ENCODE measurements at places on chromosomes 2 and 18.

DNA sequence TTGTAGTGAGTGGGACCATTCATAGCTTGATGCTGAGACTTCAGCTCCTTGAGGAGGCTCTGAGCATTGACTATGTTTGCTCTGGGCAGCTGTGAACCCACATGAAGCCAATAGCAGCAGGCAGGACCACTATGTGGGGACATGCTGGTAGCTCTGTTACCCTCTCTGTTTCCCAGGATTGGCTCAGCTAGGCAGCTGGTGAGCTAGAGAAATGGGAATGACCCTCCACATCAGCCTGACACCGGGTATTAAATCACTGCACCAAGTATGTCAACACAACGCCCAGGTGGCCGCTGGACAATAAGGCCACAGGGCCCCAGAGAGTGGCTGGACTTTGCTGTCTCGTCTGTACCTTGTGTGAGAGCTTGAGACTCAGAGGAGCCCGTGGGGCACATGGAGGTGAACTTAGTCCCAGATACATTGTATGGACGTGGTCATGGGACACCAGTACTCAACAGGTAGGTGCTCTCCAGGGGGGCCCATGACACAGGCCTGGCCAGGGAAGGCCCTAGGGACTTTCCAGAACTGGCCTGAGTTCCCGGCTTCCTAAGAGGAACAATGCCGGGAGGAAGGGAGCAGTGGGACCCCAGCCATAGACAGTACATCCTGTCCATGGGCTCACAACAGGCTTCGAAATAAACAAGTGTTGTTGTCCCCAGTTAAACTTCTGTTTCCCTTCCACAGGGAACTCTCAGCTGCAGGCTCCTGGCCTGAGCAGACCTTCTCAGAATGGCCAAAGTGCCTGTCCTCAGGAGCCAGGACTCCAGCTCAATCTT lies 35.2 kb downstream of the HS1BP3 start:
- DNase-seq: no peak

- DNase-seq: no peak
These were observed 159.2 kb downstream of the BCL2 start for GRCh38 chr18:63160172-63160995.

DNA sequence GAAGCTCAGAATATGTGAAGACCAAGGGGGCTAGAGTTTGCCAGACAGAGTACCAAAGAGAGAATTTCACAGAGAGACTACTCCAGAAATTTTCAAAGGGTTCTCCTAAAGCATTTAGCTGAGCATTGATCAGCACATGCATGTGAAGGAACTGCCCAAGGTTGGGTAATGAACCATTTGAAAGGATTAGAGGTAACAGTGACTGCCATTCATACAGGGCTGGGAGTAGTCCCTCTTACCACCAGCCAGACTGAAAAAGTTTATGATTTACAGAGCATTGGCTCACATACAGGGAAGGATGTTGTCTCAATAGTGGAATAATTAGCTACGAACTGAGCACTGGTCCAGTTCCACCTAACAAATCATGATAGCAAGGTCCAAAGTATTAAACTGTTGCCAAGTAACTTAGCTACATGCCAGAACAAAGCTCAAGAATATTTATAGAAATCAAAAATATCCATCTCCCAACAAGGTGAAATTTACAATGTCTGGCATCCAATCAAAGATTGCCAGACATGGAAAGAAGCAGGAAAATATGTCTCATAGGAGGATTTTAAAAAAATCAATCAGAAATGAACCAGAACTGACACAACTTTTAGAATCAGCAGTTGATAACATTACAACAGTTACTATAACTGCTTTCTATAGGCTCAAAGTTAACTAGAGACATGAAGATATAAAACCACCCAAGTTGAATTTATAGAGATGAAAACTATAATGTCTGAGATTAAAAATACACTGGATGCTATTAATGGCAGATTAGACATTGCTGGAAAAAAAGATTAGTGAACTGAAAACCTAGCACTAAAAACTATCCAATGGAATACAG lies 25.7 kb upstream of the RNF103 start:
- no peak for DNase-seq

DNA sequence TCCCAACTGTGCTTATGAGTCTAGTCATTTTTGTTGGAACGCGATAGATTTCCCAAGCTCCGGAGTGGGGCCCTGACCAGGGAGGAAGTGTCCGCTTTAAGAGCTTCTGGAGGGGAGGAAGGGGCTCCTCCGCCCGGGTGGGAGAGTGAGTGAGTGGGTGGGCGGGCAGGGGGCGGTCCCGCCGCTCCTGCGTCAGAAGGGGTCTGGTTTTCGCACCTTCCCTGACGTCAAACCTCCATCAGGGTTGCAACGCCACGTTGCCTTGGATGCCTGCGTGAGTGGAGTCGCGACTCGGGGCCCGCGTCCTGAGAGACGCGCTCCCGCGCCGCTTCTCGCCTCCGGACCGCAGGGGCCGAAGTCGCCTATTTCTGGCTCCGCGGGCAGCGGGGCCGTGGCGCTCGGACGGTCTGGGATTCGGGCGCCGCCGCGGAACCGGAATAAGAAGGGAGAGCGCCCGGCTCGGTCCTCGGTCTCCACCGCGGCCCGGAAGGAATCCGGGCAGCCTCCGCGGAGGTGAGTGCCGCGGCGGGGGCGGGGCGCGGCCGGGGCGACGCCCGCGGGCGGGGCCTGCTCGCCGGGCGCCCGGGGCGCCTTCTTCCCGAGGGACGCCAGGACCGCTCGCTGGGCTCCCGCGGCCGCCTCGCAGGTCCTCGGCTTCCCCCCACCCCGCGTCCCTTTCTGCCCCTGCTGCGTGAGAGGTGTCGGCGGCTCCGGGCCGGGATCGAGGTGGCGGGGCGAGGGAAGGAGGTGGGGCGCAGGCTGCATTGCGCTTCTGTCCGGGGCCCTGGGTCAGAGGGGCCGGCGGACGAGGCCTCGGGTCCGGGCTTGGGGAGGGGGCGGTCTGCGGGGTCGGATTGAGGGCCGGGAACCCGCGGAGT lies at the start of gene ZDBF2:
Gene ZDBF2 (plus strand): TSS at position 230 of the 878 bp plus-strand sequence. CDS start 7,187 bp downstream, outside the sequence.
- DNase-seq: peak; percentile 44

DNA sequence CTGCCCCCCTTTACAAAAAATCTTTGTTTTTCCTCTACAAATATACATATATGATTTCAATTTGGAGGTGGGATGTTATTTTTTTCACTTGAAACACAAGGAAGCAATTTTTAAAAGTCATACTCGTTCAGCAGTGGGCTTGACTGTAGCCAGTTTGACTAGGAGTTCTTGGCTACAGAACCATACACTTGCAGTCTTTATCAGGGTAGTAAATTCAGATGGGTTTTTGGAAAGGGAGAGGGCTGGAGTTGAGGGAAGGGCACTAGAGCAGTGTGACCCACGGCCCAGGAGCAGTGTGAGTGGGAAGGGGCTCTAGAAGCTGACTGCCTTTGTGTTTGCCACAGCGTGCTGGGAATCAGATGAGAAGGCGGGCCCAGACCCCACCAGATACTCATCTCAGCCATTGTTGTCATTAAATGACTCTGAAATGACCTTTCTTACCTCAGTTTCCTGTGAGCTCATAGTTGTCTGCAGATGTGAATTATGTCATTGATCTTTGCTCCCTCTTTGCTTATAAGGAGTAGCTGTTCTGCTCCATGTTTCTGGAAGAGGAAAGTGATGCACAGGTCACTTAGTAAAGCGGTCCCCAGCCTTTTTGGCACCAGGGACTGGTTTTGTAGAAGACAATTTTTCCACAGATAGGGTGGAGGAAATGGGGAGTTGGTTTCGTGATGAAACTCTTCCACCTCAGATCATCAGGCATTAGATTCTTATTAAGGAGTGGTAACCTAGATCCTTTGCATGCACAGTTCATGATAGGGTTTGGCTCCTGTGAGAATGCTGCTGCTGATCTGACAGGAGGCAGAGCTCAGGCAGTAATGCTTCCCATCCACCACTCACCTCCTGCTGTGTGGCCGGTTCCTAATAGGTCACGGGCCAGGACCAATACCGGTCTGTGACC lies 116.8 kb downstream of the SPTBN1 start:
- DNase-seq: no peak

DNA sequence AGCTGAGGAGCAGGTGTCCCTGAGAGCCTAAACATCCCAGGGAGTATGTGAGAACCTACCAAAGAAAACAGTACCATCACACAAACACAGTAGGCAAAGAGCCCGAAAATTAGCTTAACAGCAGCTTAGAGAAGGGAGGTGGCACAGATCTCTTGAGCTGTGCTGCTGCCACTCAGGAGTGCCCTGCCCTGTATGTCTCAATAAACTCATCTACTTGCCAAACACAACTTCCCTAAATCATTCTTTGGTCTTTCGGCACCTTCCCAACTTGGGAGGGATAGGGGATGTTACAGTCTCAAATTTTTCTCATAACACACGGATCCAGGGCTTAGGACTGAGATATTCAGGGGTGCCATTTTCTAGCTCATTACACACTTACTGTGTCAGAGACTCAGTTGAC lies 45.3 kb upstream of the C1D start:
- no peak for DNase-seq

DNA sequence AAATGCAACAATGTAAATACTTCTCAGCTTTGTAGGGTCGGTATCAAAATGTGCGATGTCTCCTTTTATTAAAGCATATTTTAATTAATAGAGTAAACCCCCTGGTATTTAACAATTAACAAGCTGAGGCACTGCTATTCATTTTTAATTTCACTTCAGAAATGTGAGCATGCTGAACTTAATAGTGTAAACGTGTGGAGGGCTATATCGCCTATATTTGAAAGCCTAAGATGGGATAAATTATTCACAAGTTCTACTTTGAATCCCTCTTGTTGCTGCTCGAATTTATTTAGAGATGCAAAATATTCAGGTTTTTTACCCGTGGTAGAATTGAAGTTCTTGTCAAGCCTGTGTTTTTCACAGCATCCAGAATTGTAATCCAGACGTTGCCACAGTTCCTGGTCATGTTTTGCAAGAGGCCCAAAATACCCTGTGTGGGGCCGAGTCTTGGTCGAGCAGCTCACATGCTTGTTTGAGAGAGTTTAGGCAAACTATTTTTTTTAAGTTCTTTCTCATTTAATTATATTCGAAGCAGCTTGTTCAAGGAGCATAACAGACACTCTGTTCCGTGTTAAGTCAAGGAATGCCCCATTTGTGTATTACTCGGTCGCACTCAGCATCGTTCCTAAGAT lies 2.5 kb downstream of the SALL3 start:
- DNase-seq: no peak

GRCh38 chr18:48238206-48238605 lies 171.0 kb downstream of the ZBTB7C start:
- no peak for DNase-seq

- DNase-seq: no peak
These were observed 1.1 kb downstream of the SPEG start for GRCh38 chr2:219435701-219436100.

- no peak for DNase-seq
These were observed 139.5 kb downstream of the HDAC4 start for GRCh38 chr2:239261356-239261755.

DNA sequence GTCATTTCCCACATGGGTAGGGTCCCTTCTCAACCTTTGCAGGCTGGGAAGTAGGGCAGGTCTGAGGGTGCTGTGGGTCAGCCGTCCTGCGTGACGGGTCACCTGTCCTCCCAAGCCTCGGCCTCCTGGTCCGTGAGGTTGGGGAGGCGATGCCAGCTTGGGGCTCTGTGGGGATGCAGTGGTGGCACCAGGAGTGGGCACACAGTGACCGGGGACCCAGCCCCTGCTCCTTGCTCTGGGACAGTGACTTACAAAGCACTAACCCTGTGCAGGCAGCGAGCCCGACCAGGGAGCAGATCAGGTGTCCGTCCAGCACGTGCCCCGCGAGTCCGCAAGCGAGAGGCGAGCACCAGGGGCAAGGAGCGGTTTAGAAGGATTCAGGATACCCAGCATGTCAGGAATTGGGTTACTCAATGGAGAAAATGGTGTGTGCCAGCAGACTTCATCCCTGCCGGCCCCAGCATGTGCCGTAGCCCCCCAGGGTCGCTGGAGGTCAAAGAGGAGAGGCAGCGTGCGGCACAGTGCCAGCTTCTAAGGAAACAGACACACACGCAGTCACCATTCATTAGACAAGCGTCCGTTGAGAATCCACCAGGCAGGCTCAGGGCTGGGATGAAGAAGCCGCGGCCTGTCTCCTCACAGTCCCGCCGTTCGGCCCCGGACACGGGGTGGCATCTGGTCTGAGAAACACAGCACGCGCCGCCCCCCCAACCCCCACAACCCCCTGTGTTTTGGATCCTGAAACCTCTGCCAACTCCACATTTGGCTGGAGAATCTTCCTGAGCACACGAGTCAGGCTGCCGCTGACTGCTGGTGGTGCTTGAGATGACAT lies 11.7 kb downstream of the COLEC11 start:
- DNase-seq: no peak

DNA sequence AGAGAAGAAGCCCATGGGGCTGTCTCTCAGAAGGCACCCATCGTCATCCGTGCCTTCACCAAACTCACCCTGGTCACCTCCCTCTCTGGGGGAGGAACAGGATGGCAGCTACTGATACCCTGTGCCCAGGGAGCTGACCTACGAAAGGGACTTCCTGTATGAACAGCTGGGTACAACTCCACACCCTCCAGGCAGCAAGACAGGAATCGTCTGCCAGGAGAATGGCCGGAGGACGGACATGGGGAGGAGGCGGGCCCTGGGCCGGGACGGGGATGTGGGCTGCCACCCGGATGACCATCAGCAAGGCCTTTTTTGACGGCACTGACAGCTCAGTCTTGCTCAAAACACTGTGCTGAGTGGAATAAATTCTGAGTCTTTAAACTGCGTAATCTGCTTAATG lies 243.6 kb downstream of the HDAC4 start:
- no peak for DNase-seq

DNA sequence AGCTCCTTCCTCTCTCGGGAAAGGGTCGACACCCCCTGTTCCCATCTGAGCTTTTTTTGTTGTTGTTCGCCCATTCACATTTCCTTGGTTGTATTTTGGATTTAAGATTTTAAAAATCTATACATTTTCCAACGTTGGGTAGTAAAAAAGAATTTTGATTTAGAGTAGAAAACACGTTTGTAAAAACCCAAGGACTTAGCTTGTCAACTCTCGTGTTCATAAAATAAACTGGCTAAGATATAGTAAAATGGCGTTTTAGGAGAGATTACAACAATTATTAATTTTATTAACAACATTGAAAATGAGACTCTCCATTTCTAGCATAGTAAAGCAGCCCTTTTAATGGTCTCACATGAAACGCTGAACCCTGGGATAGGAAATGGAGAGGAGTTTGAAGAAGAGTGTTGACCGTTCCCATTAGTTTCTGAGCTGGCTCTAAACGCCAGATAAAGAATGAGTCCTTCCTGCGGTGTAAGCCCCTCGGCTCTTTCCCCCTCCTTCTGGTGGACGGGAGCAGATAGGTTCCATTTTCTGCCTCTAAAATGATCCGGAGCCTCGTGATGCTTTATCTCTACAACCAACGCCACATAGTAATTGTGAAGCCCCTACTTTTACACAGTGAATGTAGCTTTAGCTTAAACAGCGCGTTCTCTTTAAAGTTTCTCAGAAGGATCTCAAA lies 24.0 kb upstream of the ZNF516 start:
- no peak for DNase-seq

DNA sequence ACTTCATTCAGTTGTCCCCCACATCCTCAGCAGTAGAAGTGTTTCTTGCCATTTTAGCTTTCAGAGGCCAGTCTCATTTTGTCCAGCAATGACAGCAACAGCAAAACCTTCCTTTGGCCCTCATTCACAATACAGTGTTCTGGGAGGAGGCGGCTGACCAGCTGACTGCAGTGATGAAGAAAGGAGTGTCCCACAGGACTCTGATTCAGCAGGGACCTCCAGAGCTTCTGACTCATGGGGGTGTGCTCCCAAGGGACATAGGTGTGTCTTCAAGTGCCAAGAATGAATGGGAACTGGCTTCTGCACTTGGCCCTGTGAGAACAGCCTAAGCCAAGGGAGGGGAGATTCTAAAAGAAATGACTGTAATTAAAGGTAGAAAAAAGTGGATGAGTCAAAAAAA lies 147.0 kb upstream of the PELI1 start:
- no peak for DNase-seq

- no peak for DNase-seq
These were observed 11.4 kb downstream of the ARL6IP6 start for GRCh38 chr2:152729844-152730243.

GRCh38 chr2:10513201-10513600 lies 65.1 kb upstream of the ODC1 start:
- no peak for DNase-seq
